ENCODE measurements at places on chromosomes 2 and 18.

DNA sequence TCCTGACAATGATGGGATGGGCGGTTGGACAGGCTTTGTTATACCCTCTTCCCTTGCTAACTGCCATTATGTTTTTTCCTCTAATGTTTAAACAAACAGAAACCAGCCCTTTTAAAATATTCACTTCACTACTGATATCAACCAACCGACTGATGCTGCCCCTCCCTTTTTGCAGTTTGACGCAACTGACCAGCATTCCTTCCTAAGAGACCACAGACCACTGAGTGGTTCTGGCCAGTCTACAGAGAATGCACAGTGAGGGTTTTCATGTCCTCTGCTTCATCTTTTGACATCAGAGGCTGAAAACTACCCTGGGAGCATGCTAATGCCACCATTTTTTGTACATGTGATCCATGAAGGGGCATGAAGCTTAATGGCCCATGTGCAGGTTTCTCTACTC lies 85.3 kb downstream of the CYP26B1 start:
- DNase-seq = no peak

- no peak for DNase-seq
Measured at GRCh38 chr2:104476563-104476988, 377.3 kb upstream of the POU3F3 start.

GRCh38 chr2:120631724-120632123 lies 103.9 kb upstream of the GLI2 start:
- no peak for DNase-seq

- DNase-seq = no peak
Measured at GRCh38 chr18:61651880-61652268, 240.9 kb downstream of the RNF152 start.

GRCh38 chr18:58966704-58967103 lies 102.0 kb downstream of the ZNF532 start:
- no peak for DNase-seq
